ENCODE measurements at places on chromosomes 7 and 10.

- no peak for DNase-seq
Observed at GRCh38 chr10:18179891-18180290, 39.7 kb downstream of the CACNB2 start.

DNA sequence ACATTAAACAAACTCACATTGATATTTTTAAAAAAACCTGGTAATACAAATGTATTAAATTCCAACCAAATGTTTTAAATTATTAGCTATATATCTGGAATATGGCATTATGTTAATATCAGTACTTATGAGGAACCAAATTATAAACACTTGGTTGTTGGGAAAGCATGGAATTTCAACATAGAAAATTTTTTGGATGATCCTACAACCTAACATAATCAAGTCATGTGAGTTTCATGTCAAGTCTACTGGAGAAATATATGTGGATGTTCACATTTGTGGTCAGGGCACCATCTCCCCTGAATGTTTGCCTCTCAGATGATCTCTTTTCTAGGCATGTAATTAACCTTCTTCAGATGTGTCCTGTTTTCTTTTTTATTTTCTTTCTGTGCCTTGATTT is 5.2 kb upstream of the POT1 start:
- no peak for DNase-seq

DNA sequence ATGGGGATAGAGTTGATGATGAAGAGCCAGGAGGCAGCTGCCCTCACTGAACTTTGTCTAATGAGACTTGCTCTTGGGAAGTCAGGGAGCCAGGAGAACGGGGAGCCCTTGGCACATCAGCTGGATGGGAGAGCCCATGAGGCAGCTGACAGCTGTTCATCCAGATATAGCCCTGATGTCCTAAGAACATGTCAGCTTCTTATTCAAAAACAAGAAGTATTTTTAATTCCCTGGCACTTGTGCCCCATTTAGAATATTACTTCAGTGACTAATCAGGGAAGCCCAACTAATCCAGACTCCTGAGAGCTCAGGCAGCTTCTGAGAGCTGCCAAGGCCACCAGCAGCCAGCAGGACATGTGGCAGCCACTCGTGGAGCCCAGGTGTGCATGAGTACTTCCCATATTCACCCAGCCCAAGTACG is 363.4 kb downstream of the GRID1 start:
- DNase-seq: no peak

GRCh38 chr7:39659356-39660013 is 36.1 kb downstream of the RALA start:
- no peak for DNase-seq

DNA sequence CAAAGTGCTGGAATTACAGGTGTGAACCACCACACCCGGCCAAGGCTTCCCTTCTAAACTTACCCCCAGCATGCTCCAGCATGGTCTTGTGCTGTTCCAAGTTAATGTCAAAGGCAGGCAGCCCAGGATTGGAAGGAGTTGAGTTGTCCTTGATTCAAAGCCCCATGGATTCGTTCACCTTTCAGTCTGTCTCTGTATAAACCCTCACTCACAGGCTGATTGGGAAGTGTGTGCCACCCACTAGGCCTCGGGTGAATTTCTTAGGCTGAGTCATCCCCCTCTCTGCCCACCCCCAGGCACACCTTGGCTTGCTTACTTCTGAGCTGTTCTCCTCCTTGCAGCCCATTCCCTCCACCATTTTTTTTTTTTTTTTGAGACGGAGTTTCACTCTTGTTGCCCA is 13.3 kb upstream of the PRDX3 start:
- no peak for DNase-seq

DNA sequence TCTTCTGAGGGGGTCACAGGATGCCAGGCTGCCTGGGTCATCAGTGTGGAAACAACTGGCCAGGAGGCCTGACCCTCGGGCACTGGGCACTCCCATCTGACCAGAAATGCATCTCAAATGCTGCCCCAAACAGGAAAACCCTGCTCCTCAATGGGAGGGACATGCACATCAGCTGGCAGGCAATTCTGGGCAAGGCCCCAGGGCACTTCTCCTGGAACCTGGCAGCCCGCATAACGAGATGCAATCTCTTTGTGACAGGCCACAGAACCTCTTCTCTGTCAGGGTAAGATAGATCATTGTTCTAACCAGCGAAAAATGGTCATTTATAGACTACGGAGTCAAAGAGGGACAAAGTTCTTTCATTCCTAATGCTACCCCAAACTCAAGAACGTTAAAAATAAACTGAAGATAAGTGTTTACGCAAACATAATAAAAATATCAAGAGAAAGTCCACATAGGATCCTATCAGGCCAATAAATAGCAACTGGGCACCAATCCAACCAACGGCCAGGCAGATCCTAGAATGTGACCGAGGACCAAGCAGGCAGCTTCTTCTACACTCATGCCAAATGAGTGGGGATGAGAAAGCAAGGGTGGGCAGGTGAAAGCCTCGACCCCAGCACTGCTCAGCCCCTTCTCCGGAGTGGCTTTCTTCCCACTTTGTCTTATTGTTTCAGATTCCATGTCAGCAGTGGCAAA is 212.3 kb downstream of the TCERG1L start:
- no peak for DNase-seq

GRCh38 chr7:30994206-30995100 is 30.7 kb downstream of the GHRHR start:
- no peak for DNase-seq

- no peak for DNase-seq
Observed at GRCh38 chr7:26699766-26700165, 164.6 kb downstream of the SKAP2 start.

DNA sequence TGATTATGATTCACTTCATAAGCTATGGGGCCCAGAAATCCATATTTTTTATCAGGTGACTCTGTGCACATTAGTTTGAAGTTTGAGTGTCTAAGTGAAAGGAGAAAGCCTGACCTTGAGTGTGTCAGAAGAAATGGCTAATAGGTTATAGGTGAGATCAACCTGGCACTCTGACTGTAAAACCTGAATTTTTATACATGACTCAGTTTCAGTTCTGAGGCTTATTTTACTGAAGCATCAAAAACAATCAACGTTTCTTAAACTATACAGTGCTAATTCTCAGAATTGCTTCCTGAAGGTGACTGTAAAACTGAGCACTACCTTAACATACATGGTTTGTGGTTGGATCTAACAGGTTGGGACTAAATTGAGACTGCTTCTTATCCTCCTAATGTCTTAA is 159.4 kb upstream of the AHR start:
- peak; percentile 5 for DNase-seq

DNA sequence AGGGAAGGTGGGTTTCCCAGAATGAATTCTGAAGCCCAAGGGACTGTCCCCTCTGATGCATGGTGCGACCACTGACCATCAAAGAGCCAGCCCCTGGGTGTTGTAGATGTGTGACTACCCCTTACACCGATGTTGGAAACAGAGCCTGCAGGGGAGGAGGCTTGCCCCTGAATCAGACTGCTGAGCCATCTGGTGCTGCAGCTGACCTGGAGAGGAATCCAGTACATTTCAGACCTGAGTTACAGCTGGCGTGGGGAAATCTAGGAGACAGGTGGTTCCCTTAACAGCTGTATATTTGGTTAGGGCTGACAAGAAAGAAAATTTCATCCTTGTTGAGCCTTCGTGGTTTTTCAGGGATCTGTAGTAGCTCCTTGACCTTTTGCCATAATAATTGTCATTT is 195.5 kb downstream of the CELF2 start:
- no peak for DNase-seq

DNA sequence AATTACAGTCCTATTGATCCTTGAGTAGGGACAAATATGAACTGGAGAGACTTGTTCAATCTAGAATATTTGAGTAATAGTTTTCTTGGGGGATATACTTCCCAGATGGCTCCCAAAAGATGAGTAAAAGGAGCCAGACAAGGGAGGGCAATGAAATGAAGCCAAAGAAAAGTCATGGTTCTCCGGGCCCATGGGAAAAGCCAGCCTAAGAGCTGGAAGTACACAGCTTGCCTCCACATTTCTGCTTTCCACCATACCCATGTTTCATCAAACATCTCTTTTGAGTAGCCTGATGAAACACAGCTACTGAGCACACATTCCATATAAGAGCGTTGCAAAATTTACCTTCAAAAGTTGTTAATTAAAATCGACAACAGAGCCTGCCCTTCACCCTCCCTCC is 535.0 kb upstream of the FZD8 start:
- DNase-seq: no peak

DNA sequence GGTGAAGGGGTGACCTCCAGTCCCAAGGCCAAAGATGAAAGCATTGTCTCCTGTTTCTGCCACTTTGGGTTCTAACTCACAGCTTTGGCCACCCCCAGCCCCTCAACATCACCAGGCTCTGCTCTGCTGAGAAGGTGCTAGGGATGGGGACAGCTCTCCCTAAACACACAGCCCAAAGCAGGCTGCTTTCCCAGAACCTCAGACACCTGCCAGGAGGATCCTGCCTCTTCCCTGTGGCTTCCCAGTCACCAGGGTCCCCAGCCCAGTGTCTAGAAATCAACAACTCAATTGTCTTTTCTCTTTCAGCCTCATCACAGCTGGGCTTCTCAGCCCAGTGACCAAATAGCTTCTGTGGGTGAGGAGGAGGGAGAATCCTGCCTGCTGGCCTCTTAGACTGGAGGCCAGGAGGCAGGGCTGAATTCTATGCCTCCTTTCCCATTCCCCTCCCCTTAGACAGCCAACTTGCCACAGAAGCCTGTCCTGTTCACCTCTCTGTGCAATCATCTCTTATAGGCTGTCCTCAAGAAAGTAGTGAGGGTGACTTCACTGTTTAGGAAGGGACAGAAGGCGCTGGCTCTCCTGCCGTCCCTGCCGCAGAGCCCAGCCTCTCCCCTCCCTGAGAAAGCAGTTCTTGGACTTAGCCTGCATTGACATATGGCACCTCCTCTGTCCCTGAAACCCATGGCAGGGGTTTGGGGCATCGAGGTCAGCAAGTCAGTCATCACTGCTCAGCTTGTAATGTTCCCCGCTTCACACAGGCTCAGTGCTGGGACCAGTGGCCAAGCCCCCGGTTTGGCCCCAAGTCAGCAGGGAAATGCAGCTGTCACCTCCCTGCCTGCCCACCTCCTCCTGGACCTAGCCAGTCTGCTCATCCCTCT is 3.7 kb downstream of the FGF8 start:
- no peak for DNase-seq

DNA sequence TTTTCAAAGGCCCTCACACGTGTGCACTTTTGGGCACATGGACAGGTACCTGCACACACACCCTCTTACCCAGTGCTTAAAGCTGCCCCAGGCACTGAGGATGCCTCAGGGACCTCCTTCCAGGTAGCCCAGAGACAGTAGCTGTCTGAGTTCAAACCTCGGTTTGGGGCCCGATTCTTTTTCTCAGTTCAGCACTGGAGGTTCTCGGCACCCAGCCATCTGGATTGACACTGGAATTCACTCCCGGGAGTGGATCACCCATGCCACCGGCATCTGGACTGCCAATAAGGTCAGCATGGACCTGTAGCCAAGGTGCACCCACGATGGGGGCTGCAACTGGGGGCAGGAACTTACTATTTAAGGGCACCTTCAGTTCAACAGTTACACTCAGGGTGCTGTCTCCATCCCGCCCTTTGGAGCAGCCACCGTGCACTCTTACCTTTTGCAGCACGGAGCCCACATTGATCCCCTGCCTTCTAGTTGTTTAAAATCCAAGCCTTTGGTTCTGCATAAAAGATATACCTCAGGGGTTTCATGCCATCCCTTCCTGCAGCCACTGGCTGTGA is 17.7 kb downstream of the CPA5 start:
- no peak for DNase-seq

- no peak for DNase-seq
Observed at GRCh38 chr7:18715988-18716387, 220.4 kb downstream of the HDAC9 start.

DNA sequence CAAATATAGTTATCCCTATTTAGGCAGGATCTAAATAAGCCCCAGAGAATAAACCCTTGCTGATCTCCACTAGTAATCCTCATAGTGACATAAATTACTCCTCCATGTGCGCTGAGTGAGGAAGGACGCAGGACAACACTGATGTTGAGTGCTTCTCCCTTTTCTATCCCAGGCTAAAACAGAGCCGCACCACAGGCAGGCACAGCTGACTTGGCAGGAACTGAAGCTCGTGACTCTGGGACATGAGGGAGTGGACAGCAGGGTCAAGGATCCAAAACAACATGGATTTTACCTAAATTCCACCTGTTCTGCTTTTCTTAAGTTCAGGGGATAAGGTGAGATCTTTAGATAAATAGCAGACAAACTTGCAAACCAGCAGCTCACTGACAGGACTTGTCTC is 46.0 kb downstream of the VOPP1 start:
- DNase-seq: no peak

DNA sequence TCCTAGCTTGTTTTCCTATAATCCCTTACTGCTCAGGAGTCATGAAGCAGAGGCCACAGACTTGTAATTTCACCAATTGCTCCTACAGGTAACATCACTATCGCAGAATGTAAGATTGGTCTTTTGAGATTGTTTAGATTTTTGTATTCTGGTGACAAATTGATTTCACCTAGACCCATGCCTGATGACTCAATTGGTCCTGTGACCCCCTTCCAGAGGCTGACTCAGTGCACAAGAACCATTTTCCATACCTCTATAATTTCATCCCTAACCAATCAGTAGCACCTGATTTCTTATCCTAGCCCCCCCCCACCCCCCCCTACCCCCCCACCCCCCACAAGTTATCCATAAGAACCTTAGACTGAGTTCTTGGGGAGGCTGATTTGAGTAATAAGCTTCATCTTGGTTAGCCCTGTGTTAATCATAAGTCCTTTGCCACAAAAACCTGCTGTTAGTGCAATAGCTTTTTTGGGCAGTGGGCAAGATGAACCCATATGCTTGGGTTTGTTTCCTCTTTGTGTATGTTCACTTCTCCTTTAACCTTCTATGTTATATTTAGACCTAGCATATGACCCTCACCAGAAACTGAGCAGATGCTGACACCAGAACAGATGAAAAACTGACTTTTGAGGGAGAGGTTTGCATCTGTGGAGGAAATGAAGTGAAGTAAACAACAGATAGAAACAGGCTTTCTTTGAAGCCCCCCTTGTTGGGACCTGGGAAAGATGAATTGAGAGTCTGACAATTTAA is 187.1 kb downstream of the KIF20B start:
- DNase-seq: no peak

GRCh38 chr7:142412551-142413193 is 154.8 kb upstream of the PRSS58 start:
- peak; percentile 59 for DNase-seq

DNA sequence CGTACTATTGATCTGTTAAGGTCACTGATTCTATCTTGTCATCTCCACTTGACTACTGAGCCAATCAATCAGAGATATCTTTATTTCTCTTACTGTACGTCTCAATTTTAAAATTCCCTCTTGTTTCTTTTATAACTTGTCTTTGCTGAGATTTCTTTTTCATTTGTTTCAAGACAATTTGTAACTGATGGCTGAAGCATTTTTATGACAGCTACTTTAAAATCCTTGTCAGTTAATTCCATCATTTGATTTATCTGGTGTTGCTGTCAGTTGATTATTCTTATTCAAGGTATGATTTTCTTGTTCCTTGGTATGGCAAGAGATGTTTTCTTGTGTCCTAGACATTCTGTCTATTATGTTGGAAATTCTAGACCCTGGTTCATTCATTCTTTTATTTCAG is 76.6 kb downstream of the TYW1B start:
- no peak for DNase-seq

All from CD4-positive, alpha-beta T cell treated with Interleukin-17A for 4 hours (primary cell).